Camera-type eye (tissue), 1 donor: ENCODE measurements at places on chromosomes 7 and 10. TPM values are rescaled to one million over a fixed set of nuclear protein-coding genes. Genes with fewer than 3 reads are reported as not detected.

The IQUB gene
- total RNA-seq = 4.2 TPM

The ZNF655 gene
- 113 TPM for total RNA-seq

The IL15RA gene
- total RNA-seq = 3.2 TPM

The OPN4 gene
- total RNA-seq = not detected

The KLF14 gene
- 0.16 TPM for total RNA-seq

The GARIN1A gene
- total RNA-seq = 0.49 TPM

The SPAG6 gene
- total RNA-seq = 0.77 TPM

The ASAH2 gene
- 1.5 TPM for total RNA-seq

The EBLN1 gene
- not detected for total RNA-seq

The IMPDH1 gene
- 69.2 TPM for total RNA-seq

The SLC26A3 gene
- total RNA-seq = not detected

The FOXL3 gene
- total RNA-seq = not detected

The MEOX2 gene
- 19.1 TPM for total RNA-seq

The SLC13A4 gene
- total RNA-seq = 0.60 TPM

The THSD7A gene
- 46.4 TPM for total RNA-seq

The C10orf105 gene
- 0.11 TPM for total RNA-seq

The PNLIPRP3 gene
- total RNA-seq = not detected

The CALHM1 gene
- total RNA-seq = not detected

The IDI2 gene
- total RNA-seq = not detected

The BLNK gene
- 3.8 TPM for total RNA-seq

The HYCC1 gene
- total RNA-seq = 95.6 TPM

The ELFN1 gene
- total RNA-seq = 21.5 TPM

The KIAA1549 gene
- 16.4 TPM for total RNA-seq

The NACAD gene
- 8.9 TPM for total RNA-seq

The EGFR gene
- total RNA-seq = 44.1 TPM

The CRTAC1 gene
- total RNA-seq = 19.3 TPM

The CALML3 gene
- total RNA-seq = 0.33 TPM

The NUDT13 gene
- 1.5 TPM for total RNA-seq

The MCM10 gene
- 4.1 TPM for total RNA-seq

The COBL gene
- 22.3 TPM for total RNA-seq

The TIMM23 gene
- total RNA-seq = 56.0 TPM

The MOGAT3 gene
- not detected for total RNA-seq

The PDE6C gene
- total RNA-seq = 4.2 TPM

The LIPM gene
- not detected for total RNA-seq

The CLRN3 gene
- not detected for total RNA-seq

The MGAM2 gene
- total RNA-seq = 1.8 TPM

The SPOCK2 gene
- total RNA-seq = 28.6 TPM

The LIPK gene
- total RNA-seq = not detected

The CPA2 gene
- not detected for total RNA-seq

The SLC18A3 gene
- 1.3 TPM for total RNA-seq

The CD36 gene
- 89.8 TPM for total RNA-seq

The EN2 gene
- total RNA-seq = 0.11 TPM
